ENCODE measurements at places on chromosomes 3 and 15.

GRCh38 chr3:194102436-194102835 is 33.5 kb upstream of the HES1 start:
- H3K4me3 ChIP-seq = no peak overlapping the region
- no peaks in the 10 kb centered on the region for H3K27me3 ChIP-seq
- no peak for DNase-seq
- no peaks in the 10 kb centered on the region for H3K36me3 ChIP-seq
- no peaks in the 10 kb centered on the region for H3K4me1 ChIP-seq

DNA sequence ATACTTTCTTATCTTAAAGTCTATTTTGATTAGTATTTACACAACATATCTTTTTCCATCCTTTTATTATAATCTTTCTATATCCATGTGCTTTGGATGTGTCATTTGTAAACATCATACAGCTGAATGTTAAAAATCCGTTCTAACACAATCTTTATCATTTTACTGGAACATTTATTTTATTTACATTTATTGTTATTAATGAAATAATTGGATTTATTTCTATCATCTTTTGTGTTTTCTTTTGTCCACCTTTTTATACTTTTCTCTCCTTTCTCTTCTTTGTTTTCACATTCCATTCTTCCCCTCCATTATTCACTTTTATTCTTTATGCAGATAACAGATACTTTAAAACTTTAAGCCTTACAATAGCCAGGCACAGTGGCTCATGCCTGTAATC is 34.7 kb upstream of the CTDSPL start:
- H3K4me1 ChIP-seq = peaks cover 2% of the 10 kb centered on the region
- H3K36me3 ChIP-seq = no peaks in the 10 kb centered on the region
- no peak overlapping the region for H3K4me3 ChIP-seq

DNA sequence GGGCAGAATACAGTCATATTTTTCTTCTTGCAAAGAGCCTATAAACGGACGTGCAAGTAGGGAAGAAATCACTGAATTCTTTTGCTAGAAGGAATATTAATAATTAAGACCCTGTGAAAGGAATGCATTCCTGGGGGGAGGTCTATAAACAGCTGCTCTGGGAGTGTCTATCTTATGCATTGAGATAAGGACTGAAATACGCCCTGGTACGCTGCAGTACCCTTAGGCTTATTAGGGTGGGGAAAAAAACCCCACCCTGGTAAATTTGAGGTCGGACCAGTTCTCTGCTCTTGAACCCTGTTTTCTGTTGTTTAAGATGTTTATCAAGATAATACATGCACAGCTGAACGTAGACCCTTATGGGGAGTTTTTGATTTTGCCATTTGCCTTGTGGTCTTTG is 100.0 kb upstream of the KBTBD8 start:
- H3K36me3 ChIP-seq = no peaks in the 10 kb centered on the region
- no peak overlapping the region for H3K27ac ChIP-seq
- no peaks in the 10 kb centered on the region for H3K27me3 ChIP-seq
- no peak for DNase-seq
- no peak overlapping the region for H3K4me3 ChIP-seq

GRCh38 chr3:144229953-144230352 is 258.3 kb downstream of the DIPK2A start:
- H3K4me1 ChIP-seq = no peaks in the 10 kb centered on the region
- no peaks in the 10 kb centered on the region for H3K27me3 ChIP-seq
- no peak overlapping the region for H3K4me3 ChIP-seq
- no peaks in the 10 kb centered on the region for H3K36me3 ChIP-seq
- no peak overlapping the region for H3K27ac ChIP-seq

- H3K4me1 ChIP-seq = no peaks in the 10 kb centered on the region
- no peaks in the 10 kb centered on the region for H3K36me3 ChIP-seq
- no peaks in the 10 kb centered on the region for H3K27me3 ChIP-seq
- no peak overlapping the region for H3K4me3 ChIP-seq
These were observed 16.6 kb upstream of the SEC13 start for GRCh38 chr3:10337323-10338163.
